NCI-H345 (cell line): ENCODE measurements at places on chromosomes 16 and 17.

DNA sequence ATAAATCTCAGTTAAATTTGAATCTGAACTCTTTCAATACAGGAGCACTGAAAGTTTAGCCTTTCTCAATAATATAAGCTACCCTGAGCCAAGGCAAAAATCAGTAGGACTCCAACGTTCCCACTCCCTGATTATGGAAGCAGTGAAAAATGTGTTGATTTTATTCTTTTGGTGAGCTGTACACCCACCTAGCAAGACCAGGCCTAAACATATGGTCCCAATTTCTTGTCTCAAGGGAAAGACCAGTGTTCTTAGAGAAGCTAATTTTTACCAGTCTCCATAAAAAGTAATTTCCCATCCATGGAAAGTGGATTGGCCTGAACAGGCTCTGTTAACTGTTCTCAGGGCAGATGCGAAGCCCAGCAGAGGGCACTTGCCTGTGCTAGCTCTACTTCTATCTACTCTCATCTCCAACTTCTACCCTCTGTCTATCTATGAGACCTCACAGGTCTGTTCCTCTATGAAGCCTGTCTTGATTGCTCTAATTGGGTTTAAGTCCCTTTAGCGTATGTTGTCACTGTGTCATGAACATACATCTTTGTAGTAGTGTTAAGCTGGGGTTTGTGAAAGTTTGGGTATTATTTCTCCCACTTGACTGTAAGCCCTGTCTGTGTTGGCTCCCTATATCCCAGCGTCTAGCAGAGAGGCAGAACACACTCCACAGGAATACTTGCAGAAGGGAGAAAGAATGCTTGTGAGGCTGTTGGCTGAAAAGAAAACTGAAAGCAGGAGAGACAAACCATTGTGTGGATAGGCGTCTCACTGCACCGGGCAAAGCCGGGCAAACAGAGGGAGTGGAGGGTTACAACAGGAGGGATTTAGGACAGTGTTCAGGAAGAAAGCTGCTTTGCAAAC lies 167.1 kb upstream of the MAF start:
- no peak for DNase-seq

GRCh38 chr17:37829592-37830123 lies 84.8 kb upstream of the HNF1B start:
- DNase-seq: no peak

GRCh38 chr17:79670537-79671084 lies 59.8 kb upstream of the RBFOX3 start:
- peak; percentile 82 for DNase-seq

GRCh38 chr17:60393840-60394723 lies 2.1 kb upstream of the USP32 start:
- DNase-seq: no peak

DNA sequence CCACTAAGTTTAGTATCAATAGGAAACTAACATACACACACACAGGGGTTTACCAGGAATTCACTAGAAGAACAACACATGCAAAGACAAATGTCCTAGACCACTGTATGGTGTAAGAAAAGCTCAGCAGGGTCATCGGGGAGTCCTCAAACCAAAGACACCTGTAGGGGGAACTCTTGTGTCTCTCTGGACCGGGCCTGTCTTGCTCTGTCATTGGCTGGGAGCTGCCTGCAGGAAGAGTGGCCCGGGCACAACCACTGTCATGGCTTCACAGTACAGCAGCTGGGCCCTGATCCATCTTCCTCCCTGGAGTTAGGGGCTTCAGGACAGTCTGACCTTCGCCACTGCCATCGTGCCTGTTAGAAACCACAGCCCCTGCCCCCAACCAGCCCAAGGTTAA lies 263.6 kb upstream of the DYNLRB2 start:
- DNase-seq: no peak

GRCh38 chr16:77951788-77952187 lies 70.6 kb upstream of the CLEC3A start:
- DNase-seq: peak; percentile 47

GRCh38 chr17:42845918-42846593 lies 1.7 kb downstream of the AOC2 start:
- DNase-seq: no peak

DNA sequence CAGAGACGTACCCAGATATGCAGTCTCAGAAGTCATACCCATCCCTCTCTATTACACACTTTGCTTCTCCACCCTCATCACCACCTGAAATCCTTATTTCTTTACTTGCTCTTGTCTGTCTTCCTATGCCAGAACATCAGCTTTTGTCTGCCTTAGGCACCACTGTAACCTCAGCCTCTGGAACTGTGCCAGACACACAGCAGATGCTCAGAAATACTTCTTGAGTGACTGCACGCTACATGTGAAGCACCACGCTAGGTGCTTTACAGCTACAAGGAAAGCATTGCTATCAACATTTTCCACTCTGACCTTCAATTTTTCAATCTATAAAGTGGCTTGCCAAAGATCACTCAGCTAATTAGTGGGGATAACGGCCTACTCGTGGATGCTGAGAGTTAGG lies 226.8 kb downstream of the CHD9NB start:
- peak; percentile 75 for DNase-seq

GRCh38 chr16:65044873-65045272 lies 77.0 kb downstream of the CDH11 start:
- DNase-seq: no peak
